ENCODE measurements at places on chromosomes 3 and 15.

GRCh38 chr3:124250053-124250452 is 258.1 kb upstream of the ROPN1 start:
- no peak for DNase-seq

GRCh38 chr15:23538648-23539047 is 26.8 kb upstream of the MKRN3 start:
- DNase-seq: no peak

DNA sequence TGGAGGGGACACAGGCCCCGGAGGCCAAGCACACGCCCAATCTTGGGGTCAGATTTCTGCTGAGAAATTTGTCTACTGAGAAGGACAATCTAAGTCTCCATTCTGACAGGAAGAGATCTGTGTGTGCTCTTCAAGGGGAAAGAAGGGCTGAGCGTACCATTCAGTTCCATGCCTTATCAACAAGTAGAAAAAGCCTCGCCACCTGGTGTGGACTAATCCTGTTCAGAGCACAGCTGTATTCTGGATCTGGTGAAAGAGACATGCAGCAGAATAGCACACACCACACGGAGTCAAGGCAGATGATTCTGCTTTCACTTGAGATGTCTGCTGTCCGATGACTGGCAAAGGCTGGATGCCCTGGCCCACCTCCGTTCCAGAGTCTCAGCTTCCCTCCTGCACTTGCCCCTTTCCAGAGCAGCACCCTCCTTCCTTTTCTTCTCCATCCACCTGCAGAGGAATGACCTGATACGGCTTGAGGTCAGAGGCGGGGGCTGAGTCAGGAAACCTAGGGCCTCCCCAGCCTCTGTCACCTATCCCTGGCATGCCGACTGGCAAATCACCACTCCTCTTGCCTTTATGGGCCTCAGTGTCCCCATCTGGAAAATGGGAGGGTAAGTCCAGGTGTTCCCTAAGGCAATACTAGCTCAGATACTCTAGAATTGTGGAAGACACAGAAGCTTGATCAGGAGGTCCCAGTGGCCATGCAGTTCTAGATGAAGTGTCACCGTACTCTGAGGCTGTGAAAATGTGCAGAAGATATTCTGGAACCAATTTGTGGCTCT is 36.9 kb upstream of the CTSH start:
- DNase-seq: no peak

GRCh38 chr15:47822048-47822447 is 104.7 kb downstream of the SEMA6D start:
- no peak for DNase-seq

DNA sequence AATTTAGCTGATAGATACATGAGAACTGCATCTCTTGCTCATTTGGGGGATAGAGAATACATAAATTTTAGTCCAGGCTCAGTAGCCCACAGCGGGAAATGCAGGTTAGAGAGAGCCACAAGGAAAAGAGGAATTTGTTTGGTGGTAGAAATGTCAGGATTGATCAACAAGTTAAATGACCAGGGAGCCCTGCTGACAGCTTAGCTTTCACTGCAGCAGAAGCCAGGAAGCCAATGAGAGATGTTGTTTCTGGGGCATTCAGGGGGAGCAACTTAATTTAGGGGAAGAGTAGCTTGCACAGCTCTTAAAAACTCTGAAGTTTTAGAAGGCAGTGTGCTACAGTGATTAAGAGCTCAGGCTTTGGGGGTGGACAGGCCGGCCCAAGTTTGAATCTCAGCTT is 22.7 kb downstream of the ARHGEF26 start:
- no peak for DNase-seq

Data from WTC11 (cell line).